ENCODE measurements at places on chromosomes 6 and 20. TPM values are rescaled to one million over a fixed set of nuclear protein-coding genes. Genes with fewer than 3 reads are reported as not detected.

Gene RAET1L
- not detected for polyA plus RNA-seq

Gene TGM2
- 19.7 TPM for polyA plus RNA-seq

Gene MLN
- polyA plus RNA-seq: 16.4 TPM

Gene SLC22A7
- polyA plus RNA-seq: 0.50 TPM

Gene PGBD1
- 0.81 TPM for polyA plus RNA-seq

Gene HLA-DQB2
- polyA plus RNA-seq: not detected

Gene RIN2
- 17.0 TPM for polyA plus RNA-seq

Gene CGAS
- polyA plus RNA-seq: 2.5 TPM

Gene BMP5
- not detected for polyA plus RNA-seq

Gene EEF1A2
- polyA plus RNA-seq: 3.8 TPM

Gene COX4I2
- not detected for polyA plus RNA-seq

Gene C2
- 7.4 TPM for polyA plus RNA-seq

Gene GGT7
- 12.1 TPM for polyA plus RNA-seq

Gene BMP7
- not detected for polyA plus RNA-seq

Gene CLIC5
- 19.5 TPM for polyA plus RNA-seq

All from small intestine (tissue), 16 donors.